Coronary artery (tissue), 2 donors: ENCODE measurements at places on chromosomes 1 and 21.

DNA sequence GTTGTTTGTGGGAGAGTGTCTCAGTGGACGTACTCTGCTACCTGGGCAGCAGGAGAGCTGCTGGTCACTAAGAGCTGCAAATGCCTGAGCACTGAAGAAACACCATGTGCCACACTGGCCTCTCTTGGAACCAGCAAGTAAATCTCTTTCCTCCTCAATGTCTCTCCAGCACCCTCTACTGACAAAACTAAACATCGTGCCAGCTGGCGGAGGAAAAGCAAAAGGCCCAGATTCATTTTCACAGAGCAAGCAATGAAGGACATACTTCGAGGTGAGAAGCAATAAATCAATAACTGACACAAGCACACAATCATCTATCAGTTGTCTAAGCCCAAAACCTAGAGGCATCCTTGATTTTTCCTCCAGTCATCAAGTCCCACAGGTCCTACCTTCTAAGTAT, 78.1 kb downstream of the RERE start:
- no peak for DNase-seq

GRCh38 chr1:152515434-152515783, 1.1 kb downstream of the CRCT1 start:
- DNase-seq = no peak

DNA sequence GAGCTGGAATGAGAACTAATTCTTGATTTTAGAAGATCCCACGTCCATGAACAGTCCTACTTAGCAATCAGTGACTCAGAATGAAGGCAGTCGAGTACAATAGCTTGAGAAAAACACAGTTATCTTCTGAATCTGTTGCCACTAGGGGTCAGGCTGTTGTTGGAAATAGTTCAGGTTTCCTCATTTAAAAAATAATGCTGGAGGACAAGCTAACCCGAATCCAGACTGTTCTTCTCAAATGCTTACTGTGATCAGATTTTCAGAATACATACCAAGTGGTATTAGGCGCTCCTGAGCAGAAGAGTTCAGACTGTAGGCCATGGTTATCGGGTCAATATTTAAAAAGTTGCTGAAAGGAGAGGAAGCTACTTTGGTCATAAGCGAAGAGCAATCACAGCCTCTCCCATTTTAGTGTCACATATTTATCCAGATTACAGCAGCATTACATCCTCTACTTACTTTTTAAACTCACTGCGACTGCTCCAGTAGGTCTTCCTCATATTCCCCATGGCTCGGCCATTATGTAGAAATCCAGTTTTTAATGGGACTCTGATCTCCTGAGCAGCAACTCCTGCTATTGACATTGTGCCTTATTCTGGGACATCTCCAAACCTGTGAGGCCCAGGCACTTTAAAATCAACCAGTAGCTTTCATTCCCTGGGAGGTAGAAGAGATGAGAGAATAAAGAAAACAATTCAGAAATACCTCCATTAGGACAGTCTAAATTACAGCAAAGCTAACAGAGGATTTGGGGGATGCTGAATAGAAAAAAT, 10.9 kb downstream of the ERRFI1 start:
- DNase-seq = no peak

DNA sequence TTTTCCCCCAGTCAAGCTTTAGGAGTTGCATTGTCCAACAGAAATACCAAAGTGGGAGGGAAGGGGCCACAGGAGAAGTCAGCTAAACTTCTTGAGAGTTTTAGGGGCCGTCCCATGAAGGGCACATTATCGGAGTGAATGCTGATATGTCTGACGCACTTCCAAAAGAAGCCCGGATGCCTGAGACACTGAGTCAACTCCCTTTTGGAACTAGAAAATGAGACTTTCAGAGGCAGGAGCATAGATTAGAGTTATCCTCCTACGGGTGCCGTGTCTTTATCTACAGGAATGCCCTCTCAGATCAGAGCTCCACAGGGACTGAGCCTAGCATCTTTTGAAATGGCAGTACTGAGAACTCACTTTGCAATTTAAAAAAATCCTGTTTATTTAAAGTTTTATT, 13.1 kb downstream of the ACTN2 start:
- no peak for DNase-seq

GRCh38 chr21:46211786-46212720, 16.5 kb downstream of the LSS start:
- DNase-seq = peak; percentile 47

GRCh38 chr1:205481218-205481617, 23.3 kb upstream of the CDK18 start:
- DNase-seq = no peak

DNA sequence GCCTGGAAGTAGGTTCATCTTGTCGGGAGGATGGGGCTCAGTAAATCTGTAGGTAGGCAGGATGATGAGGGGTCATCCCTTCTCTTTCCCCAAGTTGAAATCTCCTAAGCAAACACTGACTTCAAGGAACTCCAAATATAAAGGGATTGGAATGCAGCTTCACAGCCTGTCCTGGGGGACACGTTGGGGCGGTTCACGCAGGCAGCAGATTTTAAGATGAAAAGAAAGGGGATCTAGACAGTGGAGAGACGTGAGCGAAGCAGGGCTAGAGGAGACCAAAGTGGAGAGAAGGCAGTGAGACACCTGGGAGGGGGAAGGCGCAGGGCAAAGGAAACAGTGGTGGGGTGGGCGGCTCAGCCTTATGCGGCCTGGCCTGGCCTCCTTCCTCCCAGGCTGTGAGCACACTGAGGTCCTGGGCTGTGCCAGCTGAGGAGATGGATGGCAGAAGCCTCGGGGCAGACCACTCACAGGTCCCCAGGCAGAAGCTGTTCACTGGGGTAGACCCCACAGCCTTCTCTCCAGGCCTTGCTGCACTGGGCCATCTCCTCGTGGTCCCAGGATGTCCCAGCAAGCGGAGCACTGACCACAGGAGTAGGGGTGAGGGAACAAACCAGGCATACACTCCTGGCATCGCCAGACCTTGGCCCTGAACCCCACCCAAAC, 51.7 kb downstream of the TOR1AIP2 start:
- no peak for DNase-seq

GRCh38 chr1:230127105-230128054, 60.3 kb downstream of the GALNT2 start:
- DNase-seq = no peak
